ENCODE measurements at places on chromosomes 4 and X.
A peak's percentile ranks its signal among the peaks of the same experiment; 100 is the strongest.

GRCh38 chr4:54687887-54688841 is 30.4 kb downstream of the KIT start:
- DNase-seq = no peak

DNA sequence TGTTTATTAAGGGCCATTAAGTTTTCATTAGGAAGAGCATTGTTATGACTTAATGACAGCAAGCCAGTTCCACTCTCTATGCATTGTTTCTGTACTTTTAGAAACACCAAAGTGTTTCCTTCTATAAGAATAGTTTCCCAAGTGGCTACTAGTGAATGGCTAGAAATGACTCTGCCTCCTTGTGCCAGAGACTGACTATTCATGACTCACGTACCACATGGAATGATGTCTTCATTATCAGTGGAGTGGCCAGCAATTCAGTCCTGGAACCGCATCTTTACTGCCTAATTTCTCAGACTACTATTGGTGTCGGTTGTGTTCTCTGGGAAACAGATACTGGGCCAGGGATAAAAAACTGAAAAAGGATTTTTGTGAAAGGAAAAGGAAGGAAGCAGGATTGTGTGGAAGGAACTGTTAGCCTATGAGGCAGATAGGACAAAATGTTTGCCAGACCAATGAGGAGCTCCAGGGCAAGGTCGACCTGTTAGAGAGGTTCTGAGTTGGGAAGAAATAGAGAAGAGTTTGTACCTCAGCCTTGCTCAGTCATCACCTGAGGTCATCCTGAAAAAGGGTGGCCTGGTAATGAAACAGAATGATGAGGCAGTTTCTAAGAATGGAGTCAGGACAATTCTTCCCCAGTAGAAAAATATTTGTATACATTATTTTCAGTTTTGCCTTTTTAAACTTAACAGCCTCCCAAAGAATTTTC is 218.6 kb downstream of the SPCS3 start:
- DNase-seq = no peak

DNA sequence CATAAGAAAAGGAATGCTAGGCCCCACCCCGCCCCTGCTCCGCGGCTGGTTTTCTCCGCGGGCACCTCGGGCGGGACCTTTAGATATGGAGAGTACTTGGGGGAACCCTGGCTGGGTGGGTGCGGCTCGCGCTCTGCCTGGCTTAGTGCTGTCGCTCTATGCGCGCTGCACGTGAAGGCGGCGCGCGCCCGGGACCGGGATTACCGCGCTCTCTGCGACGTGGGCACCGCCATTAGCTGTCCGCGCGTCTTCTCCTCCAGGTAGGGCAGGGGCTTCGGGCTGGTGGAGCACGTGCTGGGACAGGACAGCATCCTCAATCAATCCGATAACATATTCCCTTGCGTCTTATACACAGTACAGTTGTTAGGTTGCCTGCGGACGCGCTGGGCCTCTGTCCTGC is 56.0 kb downstream of the MAGEB10 start:
- DNase-seq = no peak

DNA sequence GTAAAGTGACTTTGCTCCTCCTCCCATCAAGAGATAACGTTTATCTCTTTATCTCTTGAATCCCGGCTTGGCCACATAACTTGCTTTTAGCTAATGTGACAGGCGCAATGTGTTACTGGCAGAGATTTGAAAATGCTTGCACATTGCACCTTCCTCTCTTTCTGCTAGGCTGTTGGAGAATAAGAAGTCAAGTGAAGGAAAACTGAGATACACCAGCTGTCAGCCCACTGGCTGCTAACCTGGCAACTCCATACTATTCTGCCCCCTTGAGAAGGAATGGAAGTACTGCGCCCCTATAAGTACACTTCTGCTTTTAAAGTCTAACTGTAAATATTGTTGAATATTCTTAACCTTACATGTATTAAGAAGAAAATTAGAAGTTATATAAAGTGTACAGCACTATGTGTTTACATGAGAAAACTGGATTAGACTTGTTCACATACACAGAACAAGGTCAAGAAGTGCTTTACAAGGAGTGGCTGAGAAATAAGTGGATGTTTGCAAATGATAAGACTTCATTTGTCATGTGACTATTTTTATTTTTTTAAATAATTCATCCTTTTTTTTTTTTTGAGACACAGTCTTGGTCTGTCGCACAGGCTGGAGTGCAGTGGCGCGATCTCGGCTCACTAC is 424.5 kb upstream of the CTSO start:
- peak; percentile 22 for DNase-seq

- DNase-seq = no peak
Observed at GRCh38 chr4:113052379-113052951, 3.0 kb downstream of the ANK2 start.

- DNase-seq = no peak
Observed at GRCh38 chrX:1300449-1300848, 31.8 kb downstream of the CSF2RA start.

GRCh38 chr4:74534936-74535335 is 90.0 kb downstream of the AREG start:
- DNase-seq = no peak

GRCh38 chr4:101039367-101039766 is 308.0 kb downstream of the PPP3CA start:
- DNase-seq = no peak

DNA sequence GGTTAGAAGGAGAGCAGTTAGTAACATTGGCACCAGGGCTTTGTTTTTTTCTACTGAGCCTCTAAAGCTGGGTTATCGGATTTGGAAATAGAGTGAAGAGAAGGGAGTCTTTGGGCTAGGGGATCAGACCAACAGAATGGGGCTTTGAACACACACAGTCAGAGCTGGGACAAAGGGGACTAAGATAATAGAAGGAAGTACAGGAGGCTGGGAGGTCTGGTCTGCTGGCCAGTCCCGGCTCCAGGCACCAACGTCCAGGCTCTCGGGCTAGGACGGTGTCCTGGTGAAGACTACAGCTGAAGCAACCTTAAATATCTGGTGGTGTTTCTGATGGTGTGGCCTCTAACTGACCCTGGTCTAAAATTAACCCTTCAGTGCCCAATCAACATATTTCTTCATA is 57.5 kb downstream of the HHIP start:
- no peak for DNase-seq

- DNase-seq = no peak
Observed at GRCh38 chr4:104716584-104716983, 221.9 kb upstream of the CXXC4 start.

DNA sequence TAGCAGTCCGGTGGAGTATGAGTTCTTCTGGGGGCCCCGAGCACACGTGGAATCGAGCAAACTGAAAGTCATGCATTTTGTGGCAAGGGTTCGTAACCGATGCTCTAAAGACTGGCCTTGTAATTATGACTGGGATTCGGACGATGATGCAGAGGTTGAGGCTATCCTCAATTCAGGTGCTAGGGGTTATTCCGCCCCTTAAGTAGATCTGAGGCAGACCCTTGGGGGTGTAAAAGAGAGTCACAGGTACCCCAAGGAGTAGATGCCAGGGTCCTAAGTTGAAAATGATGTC is 852 bp downstream of the MAGEH1 start:
- no peak for DNase-seq

GRCh38 chrX:136582624-136583023 is 50.6 kb downstream of the VGLL1 start:
- no peak for DNase-seq

DNA sequence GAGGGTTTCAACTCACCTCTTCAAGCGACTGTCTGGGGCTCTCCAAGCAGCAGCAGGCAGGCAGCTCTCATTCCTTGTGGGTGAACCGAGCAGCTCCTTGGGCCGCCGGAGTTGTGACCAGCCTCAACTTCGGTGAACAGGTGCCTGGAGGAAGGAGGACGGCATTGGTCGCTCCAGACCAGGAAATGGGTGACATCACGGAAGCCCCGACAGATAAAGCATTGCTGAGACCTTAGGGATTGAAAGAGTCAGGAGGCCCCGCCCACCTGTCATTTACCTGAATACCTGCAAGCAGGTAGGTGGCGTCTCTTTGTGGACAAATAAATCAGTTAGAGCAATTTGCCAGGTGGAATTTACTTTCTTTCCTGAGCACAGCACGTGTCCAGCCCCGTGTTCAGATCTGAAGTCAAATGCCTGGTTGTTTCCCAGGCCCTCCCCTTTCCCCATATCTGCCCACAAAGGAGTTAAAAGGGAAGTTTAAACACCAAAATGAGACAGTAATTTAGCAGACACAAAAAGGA is at the start of gene LNX1:
TSS of gene LNX1 (minus strand) at position 115 of the 521 bp plus-strand sequence. CDS start 17,484 bp downstream, outside the sequence.
- no peak for DNase-seq

DNA sequence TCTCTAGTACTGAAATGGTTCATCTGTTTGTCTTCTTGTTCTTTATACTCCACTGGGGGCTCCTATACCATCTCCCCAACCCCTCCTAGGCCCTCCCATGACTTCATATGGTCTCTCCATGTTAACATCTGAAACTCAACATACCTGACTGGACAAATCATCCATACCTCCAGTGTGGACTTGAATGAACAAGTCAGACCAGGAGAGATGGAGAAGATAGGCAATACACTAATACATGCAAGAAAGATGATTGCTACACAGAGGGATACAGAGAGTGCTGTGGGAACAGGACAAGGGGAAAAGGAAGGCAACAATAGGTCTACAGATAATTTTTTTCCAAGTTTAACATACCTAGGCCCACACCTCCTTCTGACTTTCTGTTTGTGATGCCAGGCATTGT is 175.1 kb downstream of the FHIP1A start:
- DNase-seq = no peak

DNA sequence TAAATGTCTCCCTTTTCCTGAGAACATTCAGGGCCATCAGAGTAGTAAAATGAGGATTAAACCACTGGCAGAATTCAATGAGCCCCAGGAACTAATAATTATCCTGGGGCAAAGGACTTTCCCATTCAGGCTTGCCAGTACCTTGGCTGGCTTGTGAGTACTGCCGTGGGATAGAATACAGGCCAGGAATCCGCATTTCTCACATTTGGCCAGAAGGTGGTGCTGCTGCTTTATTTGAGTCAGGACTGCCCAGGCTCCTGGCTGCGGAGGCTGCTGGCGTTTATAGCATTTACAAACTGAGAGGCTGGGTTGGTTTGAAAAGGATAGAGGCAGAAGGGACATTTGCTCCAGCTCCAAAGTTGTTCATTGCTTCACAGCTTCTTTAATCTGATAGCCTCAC is 91.4 kb downstream of the RTL9 start:
- DNase-seq = peak; percentile 21

- no peak for DNase-seq
Observed at GRCh38 chrX:104310090-104310489, 55.4 kb upstream of the ESX1 start.

GRCh38 chr4:185546335-185546734 is 11.0 kb upstream of the PDLIM3 start:
- DNase-seq = no peak

DNA sequence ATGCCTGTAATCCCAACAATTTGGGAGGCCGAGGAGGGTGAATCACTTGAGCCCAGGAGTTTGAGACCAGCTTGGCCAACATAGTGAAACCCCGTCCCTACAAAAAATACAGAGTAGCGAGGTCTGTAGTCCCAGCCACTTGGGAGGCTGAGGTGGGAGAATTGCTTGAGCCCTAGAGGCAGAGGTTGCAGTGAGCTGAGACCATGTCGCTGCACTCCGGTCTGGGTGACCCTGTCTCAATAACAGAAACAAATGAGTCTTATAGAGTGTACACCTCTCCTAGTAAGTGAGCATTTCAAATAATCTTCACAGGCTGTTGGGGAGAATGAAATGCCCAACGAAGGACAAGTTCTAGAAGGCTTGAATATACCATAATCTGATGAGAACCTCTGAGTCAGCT is 5.5 kb downstream of the UCHL1 start:
- DNase-seq = no peak

DNA sequence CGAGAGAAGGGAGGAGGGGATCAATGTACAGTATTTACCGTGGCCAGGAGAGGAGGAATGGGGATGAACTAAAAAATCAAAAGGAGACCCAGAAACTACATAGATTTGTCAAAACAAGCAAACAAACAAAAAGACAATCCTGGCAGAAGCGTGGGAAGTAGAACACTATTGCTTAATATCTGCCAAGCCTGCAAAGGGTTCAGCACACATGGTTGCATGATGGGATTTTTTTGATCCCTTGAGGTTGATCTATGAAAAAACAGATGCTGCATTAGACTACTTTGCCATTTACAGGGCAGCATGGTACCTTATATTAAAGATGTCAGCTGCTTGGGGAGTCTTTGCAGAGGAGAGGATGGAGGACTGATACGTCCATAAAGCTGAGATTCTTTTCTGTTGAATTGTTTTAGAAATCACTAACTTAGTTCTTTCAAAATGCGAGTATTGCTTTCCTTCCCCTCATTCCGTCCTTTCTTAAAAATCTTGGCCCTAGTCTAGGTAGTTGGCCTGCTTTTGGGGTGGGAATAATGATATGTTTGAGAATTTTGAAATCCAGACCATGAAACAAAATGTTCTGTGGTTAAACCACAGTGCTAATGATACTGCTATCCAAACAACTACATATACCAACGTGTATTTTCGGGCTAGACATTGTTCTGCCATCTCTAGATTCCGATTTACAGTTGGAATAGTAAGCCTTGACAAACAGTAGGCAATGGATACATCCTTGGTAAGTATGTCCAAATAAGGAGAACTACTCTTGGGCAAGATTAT is 39.6 kb upstream of the TMEM150C start:
- no peak for DNase-seq

DNA sequence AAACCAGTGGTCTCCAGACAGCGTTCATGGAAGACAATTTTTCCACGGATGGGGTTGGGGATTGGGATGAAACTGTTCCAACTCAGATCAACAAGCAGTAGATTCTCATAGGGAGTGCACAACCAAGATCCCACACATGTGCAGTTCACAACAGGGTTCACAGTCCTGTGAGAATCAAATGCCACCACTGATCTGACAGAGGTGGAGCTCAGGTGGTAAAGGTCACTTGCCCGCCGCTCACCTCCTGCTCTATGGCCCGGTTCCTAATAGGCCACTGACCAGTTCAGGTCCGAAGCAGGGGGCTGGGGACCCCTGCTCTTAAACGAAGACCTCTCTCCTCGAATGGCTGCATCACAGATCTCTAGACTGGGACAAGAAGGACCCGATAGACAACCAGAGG is 4.4 kb downstream of the APBB2 start:
- DNase-seq = no peak

- no peak for DNase-seq
Observed at GRCh38 chr4:125352521-125352920, 37.8 kb downstream of the FAT4 start.

GRCh38 chr4:40749717-40750460 is at the start of gene NSUN7:
NSUN7 (plus strand) TSS chr4:40749955; CDS start chr4:40750694, 739 bp downstream.
- peak; percentile 40 for DNase-seq

GRCh38 chrX:103157496-103158316 is 57.2 kb upstream of the BEX4 start:
- DNase-seq = no peak

- DNase-seq = no peak
Observed at GRCh38 chrX:76453737-76454406, 26.4 kb downstream of the MAGEE1 start.

DNA sequence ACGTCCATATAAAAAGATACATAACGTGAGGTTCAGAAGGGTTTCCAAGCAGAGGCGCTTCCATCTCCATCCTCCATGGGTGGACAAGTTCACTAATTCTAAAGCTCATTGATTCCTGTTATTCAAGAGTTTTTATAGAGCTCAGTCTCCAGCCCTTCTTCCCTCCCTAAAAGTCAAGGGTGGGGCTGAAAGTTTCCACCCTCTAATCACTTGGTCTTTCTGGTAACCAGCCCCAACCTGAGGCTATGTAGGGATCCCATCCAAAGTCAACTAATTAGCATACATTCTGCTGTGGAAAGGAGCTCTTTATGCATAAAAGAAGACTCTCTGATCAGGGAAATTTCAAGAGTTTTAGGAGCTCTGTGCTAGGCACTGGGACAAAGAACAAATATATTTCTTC is 46.9 kb upstream of the VEGFC start:
- DNase-seq = no peak

- no peak for DNase-seq
Observed at GRCh38 chr4:28177641-28178040, 1317.0 kb downstream of the STIM2 start.
